ENCODE measurements at places on chromosomes 5 and 9.

DNA sequence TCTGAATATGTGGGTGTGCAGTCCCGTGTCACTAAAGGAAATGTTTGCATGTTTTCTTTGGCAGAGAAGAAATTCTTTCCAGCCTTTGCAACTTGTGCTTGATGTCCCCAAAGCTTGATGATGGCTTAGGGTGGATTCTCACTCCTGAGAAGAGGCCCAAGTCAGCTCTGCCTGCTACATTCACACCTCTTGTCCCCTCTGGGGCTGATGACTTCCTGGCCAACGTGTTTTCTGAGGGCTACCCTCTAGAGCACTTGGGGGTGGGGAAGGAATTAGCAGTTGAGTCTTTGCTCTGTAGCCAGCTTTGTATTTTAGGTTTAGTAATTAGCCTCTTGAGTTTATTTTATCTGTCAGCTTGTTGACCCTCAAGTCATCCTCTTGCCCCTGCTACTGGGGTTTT, 19.7 kb downstream of the CYSTM1 start:
- DNase-seq = no peak

- no peak for DNase-seq
Measured at GRCh38 chr5:75277463-75277862, 40.8 kb upstream of the ANKRD31 start.

GRCh38 chr9:121296213-121297127, 28.5 kb downstream of the GSN start:
- DNase-seq = no peak

DNA sequence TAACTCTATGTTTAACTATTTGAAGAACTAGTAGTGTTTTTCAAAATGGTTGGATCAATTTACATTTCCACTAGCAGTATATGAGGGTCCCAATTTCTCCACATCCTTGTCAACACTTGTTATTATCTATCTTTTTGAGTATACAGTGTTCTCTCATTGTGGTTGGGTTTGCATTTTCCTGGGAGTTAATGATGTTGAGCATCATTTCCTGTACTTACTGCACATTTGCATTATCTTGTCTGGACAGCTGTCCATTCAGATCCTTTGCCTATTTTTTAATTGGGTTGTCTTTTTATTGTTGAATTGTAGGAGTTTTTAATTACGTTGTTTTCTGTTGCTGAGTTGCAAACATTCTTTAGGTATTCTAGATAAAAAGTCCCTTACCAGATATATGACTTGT, 103.4 kb upstream of the LRRTM2 start:
- no peak for DNase-seq

- DNase-seq = no peak
Measured at GRCh38 chr5:176952531-176953193, 53.5 kb upstream of the HK3 start.

DNA sequence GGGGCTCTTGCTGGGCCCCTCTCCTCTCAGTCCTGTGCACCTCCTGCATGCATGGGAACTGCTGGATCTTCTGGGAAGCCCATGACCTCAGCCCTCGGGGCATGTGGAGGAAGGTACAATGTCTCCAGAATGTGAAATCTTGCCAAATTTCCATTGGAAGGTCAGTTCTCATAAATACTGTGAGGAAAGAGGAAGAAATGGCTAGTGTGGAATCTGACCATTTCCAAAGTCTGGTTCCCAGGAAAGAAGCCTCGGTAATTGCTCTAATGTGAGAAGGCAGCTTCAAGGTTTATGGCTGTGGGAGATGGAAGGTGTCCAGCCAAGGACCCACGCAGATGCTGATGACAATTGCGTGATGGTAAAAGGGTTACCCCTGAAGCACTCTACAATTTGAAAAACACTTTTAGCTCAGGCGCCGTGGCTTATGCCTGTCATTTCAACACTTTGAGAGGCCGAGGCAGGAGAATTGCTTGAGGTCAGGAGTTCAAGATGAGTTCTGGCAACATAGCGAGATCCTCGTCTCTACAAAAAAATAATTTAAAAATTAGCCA, 8.1 kb upstream of the IL17B start:
- DNase-seq = no peak

DNA sequence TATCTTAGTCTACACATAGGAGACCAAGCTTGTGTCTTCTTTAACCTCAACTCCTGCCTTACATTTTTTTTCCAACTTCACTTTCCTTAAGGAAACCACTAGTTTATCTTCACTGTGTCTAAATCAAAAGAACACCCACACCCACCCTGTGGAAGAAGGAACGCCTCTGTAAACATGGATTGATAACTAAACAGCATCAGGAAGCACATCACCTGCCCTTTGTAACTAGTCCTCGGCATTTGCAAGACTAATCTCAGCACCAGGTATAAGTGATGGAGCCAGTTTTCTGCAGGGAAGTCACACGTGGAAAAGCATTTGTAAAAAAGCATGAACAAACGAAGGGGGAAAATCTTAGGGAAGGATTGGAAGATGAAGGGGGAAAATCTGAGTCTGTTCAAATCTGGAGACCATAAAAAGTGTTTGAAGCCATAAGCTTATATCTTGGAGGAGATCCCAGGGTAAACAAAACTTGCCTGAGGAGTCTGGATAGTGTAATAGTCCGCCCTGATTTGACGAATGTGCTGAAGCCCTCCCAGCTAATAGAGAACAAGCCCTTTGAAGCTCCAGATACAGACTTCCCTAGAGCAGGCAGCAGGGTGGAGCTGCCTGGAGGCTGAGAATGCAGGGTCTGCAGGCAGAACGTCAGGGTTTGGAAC, 117.3 kb upstream of the LHFPL2 start:
- DNase-seq = no peak

GRCh38 chr9:127545196-127546124, 66.6 kb upstream of the STXBP1 start:
- no peak for DNase-seq

DNA sequence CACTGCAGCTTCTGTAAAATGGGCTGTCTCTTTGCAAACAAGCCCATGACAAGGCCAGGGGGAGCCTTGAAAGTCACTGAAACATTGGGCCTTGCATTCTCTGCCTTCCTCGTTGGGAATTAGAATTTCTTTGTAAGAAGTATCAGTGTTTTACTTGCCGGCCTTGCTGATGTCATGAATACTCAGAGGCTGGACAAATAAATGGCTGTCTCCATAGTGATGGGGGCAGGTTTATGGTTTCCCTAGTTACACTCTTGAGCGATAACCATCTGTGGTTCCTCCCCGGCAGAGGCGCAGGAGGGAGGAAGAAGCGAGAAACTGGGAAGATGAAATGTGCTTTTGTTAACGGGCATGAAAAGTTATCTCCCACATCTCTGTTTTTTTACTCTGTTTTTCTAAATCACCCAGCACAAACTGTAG, 272.7 kb upstream of the PANK3 start:
- DNase-seq = no peak

GRCh38 chr5:6182271-6182815, 196.0 kb downstream of the MED10 start:
- no peak for DNase-seq

DNA sequence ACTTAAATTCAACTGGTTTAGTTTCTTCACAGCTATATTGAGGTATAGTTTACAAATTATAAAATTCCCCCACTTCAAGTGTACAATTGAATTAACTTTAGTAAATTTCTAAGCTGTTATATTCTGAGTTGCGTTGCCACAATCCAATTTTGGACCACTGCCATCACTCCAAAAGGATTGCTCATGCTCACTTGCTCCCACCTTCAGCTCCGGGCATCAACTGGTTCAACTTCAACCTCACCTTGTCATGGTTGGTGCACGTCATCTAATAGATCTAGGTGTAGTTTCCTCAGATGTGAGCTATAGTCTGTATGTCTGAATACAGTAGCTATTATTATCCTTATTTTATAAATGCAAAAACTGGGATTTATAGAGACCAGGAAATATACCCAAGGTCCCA, 942.5 kb upstream of the WWC1 start:
- no peak for DNase-seq

GRCh38 chr5:94329115-94329514, 289.3 kb downstream of the KIAA0825 start:
- DNase-seq = no peak

DNA sequence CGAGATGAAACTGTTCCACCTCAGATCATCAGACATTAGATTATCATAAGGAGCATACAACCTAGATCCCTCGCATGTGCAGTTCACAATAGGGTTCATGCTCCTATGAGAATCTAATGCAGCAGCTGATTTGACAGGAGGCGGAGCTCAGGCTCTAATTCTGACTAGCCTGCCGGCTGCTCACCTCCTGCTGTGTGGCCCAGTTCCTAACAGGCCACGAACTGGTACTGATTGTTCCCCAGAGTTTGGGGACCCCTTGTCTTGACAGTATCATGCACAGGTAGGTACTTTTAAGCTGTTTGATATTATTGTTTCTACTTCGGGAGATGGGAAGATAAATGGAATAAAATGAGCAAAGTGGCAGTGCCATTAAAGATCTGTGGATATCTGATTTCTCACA, 66.9 kb downstream of the ZCCHC7 start:
- DNase-seq = no peak

GRCh38 chr9:137416563-137417151, 6.3 kb downstream of the EXD3 start:
- no peak for DNase-seq

DNA sequence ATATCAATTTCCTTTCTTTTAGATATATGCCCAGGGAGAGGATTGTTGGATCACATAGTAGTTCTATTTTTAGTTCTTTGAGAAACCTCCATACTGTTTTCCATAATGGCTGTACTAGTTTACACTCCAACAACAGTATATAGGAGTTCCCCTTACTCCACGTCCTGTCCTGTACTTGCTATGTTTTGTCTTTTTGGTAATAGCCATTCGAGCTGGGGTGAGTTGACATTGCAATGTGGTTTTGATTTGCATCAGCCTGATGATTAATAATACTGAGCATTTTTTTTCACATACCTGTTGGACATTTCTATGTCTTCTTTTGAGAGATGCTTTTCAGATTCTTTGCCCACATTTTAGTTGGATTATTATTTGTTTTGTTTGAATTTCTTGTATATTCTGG, 445.9 kb downstream of the NTRK2 start:
- DNase-seq = no peak

GRCh38 chr5:96080557-96080956, 118.9 kb upstream of the ELL2 start:
- DNase-seq = no peak

- DNase-seq = no peak
Measured at GRCh38 chr9:98248737-98249474, 6.5 kb downstream of the TBC1D2 start.

DNA sequence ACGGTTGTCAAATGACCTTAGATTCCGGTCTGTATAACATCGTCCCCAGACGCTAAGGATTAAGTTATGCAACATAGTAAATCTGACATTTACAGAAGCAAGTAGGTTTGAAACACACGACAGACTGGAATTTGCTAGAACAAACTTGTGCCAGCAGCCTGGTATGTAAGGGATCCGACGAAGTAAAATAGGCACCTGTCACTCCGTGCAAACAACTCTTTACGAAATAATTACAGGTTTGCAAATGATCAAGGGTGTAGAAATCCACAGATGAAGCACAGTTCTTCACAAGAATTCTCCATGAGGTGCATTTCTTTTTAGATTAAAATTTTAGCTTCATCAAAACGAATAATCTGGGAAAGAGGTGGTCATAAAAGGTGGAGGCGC, 508 bp downstream of the MOCS2 start:
- no peak for DNase-seq

GRCh38 chr5:178688551-178688950, 41.9 kb downstream of the ZNF354A start:
- DNase-seq = no peak

GRCh38 chr5:94689908-94690307, 71.4 kb downstream of the SLF1 start:
- no peak for DNase-seq

DNA sequence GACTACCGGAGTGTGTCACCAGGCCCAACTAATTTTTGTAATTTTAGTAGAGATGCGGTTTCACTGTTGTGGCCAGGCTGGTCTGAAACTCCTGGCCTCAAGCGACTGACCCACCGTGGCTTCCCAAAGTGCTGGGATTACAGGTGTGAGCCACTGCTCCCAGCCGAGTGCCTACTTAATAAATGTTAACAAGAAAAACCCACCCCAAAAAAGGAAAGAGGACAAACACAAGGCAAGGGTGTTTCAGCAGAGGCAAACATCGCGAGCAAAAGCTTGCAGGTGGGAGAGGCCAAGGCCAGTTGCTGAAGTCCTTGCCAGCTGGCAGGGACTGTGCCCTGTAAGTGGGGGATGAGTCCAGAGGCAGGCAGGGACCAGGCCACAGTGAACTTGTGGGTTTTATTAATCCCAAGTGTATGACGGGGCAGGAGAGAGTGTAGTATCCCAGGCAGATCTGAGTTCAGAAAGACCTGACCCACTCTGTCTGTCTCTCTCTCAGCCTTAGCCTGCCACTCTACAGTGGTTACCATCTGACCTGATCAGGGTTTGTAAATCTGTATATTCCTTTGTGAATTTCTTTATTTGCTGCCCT, 6.4 kb upstream of the FPGS start:
- no peak for DNase-seq

DNA sequence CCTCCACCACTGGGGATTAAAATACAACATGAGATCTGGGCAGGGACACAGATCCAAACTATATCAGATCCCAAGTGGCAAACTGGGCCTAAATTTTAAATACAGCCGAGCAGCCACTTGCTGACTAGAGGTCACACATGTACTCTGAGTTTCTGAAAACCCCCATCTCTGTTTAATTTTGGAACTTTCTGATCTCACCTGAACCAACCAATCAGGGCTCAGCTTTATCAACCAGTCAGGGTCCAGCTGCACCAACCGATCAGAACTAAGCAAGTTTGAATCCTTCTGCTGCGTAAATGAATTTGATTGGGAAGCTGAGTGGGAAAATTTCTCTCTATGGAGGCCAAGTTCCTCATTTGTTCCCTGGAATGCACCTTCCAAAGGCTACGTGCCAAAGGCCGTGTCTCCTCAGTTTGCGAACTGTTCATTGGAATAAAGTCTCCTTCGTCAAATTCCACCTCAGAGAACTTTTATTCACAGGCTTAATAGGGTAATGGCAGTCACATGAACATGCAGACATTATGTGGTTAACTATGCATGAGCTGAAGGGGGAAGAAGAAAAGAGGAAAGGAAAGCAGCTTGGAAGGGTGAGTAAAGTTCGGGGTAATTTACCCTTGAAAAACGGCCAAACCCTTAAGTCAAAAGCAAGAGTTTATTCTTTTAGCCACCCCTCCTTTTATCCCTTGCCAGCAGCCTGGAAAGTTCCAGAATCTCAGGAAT, 3.7 kb downstream of the CD180 start:
- DNase-seq = no peak

- no peak for DNase-seq
Measured at GRCh38 chr5:141431286-141431685, 979 bp downstream of the PCDHGA12 start.

- no peak for DNase-seq
Measured at GRCh38 chr5:3197304-3198073, 398.1 kb upstream of the IRX1 start.

GRCh38 chr5:67052034-67052433, 144.6 kb downstream of the CD180 start:
- DNase-seq = no peak

GRCh38 chr5:102539562-102539961, 40.8 kb upstream of the SLCO6A1 start:
- no peak for DNase-seq

DNA sequence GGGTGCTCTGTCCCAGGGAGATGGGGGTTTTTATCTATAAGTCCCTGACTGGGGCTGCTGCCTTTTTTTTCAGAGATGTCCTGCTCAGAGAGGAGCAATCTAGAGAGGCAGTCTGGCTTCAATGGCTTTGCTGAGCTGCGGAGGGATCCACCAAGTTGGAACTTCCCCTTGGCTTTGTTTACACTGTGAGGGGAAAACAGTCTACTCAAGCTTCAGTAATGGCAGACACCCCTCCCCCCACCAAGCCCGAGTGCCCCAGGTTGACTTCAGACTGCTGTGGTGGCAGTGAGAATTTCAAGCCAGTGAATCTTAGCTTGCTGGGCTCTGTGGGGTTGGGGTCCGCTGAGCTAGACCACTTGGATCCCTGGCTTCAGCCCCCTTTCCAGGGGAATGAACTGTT, 375.8 kb downstream of the RAB3C start:
- DNase-seq = no peak
